ENCODE measurements at places on chromosomes 1 and 21.

GRCh38 chr1:150813028-150813707, 5.1 kb upstream of the CTSK start:
- DNase-seq, result peak; percentile 61

GRCh38 chr1:179968994-179969919, 14.6 kb downstream of the CEP350 start:
- no peak for DNase-seq

DNA sequence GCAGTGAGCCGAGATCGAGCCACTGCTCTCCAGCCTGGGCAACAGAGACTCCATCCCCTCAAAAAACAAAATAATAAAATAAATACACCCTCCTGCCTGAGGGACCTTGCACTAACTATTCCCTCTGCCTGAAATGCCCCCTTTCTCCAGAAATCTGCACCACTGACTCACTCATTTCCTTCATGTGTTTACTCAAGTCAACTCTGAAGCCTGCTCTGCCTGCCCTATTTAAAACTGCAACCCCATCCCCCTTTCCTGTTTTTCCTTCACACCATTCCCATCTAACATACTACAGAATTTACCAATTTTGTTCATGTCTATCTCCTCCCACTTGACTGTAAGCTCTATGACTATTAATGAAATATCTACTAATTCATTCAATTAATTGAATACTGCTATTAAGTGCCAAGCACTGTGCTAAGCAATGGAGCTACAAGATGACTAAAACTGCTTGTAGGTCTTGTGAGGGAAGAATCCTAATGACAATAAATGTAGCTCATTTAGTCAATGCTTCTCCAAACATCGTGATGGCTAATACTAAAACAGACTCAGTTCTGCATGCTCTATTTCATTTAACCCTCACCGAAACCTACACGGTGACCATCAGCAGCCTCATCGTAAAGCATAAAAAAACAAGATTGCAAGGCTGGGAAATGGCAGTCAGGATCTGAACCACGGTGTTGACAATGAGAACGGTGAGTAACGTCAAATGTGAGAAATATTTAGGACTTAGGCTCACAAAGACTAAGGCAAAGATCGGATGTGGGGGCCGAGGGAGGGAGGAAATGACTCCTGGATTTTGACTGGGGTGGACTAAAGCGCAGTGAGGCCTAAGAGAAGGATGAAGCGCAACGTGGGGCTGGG, 749 bp upstream of the TMEM39B start:
- DNase-seq, result no peak

GRCh38 chr1:240092301-240093119, 827 bp downstream of the FMN2 start:
- DNase-seq, result no peak

- no peak for DNase-seq
Observed at GRCh38 chr1:236168716-236169429, 26.5 kb downstream of the GPR137B start.

GRCh38 chr1:179327679-179328078, 34.1 kb downstream of the SOAT1 start:
- no peak for DNase-seq

GRCh38 chr1:53308506-53308905, 19.4 kb downstream of the LRP8 start:
- DNase-seq, result no peak

- no peak for DNase-seq
Observed at GRCh38 chr1:25821112-25821476, 1.3 kb downstream of the MTFR1L start.

- no peak for DNase-seq
Observed at GRCh38 chr1:80825067-80825466, 975.7 kb upstream of the ADGRL2 start.

DNA sequence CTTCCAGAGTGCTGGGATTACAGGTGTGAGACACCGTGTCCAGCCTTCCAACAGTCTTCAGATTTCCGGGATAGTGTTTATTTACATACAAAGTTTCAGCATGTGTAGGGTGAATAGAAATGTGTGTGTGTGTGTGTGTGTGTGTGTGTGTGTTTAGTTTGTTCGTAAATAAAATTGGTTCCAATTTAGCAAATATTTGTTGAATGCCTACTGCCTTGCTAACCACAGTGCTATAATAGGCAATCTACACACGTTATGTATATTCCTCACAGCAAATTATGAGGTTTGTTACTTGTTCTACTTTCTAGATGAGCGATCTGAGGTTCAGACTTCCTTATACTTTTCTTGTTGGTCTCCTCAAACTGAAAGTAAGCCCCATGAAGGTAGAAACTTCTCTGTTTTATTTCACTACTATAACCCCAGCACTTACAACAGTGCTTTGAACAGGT, 32.8 kb upstream of the EPS15 start:
- no peak for DNase-seq

GRCh38 chr1:204991342-204991844, 51.6 kb upstream of the CNTN2 start:
- DNase-seq, result no peak

DNA sequence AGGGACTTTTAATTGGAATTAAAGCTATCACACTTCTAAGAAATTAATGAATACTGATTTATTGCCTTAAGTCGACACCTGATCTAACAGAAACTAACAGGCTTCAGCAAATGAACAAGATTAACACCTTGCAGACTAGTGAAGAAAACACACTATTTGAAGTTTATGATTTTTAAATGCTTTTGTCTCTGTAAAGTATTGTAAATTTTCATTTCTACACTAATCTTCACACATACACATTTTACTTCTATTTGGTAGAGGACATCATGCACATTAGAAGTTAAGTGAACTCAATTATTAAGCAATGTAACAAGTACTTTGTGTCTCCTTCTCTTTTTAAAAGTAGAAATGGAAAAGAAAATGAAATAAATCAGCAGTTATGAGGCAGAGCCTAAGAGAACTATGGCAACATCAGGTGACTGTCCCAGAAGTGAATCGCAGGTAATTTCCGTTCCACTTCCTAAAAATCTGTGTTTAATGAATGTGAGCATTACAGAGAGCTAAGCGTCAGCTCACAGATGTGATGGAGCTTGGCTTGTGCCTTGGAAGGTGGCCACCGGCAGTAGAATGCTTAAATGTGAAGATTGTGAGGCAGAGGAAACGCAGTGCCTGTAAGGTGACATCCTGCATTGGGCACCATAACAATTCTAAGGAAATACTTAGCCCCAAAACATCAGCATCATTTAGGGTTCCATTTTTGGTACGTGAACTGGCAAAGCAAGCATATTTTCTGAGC, 1.2 kb downstream of the PRMT2 start:
- DNase-seq, result no peak

DNA sequence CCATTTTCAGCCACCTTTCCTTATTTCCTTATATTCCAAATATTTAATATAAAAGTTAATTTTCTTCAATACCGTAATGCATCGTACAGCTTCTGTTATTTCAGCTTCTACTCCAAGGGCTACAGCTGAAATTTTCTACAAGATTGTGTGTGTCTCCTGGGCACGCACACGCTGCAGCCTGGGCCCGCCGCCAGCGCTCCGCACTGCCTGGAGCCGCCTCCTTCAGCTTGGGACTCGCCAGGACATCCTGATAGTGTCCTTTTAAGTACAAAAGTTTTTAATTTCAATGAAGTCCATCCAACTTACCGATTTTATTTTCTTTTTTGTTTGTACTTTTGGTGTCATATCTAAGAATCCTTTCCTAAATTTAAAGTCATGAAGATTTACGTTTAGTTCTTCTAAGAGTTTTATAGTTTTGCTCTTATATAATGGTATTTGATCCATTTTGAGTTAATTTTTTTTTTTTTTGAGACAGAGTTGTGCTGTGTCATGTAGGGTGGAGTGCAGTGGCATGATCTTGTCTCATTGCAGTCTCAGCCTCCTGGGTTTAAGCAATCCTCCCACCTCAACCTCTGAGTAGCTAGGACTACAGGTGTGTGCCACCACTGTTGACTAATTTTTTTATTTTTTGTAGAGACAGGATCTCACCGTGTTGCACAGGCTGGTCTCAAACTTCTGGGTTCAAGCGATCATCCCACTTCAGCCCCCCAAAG, 82.8 kb downstream of the AXDND1 start:
- DNase-seq, result no peak

GRCh38 chr1:19909971-19910370, 13.4 kb downstream of the PLA2G2E start:
- DNase-seq, result no peak

- DNase-seq, result no peak
Observed at GRCh38 chr21:43703035-43703880, 15.7 kb upstream of the PDXK start.

- no peak for DNase-seq
Observed at GRCh38 chr1:153877112-153877511, 45.7 kb downstream of the GATAD2B start.

DNA sequence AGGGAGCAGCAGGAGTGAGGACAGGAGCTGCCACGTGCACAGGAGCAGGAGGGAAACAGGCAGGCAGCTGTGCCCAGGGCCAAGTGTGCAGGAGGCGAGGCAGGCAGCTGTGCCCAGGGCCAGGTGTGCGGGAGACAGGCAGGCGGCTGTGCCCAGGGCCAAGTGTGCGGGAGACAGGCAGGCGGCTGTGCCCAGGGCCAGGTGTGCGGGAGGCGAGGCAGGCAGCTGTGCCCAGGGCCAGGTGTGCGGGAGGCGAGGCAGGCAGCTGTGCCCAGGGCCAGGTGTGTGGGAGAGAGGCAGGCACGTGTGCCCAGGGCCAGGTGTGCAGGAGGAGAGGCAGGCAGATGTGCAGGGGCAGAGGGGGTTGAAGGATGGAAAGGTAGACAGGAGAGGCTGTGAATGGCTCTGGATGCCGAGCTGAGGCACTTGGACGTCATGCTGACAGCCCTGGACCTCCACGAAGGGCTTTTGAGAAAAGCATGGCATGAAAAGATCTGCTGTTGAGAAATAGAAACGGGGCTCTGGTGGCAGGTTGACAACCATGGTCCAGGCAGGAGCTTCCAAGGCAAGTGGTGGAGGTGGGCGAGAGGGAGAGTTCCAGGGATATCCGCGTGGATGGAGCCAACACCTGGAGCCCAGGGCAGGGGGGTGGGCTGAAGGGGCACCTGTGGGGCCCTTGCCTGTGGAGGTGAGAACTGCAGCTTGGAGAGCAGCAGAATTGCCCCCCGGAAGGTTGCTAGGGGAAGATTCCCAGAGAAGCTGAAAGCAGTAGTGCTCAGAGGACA, 19.1 kb upstream of the NPHP4 start:
- DNase-seq, result no peak

GRCh38 chr21:36647279-36648093, 51.4 kb upstream of the SIM2 start:
- DNase-seq, result no peak

- DNase-seq, result no peak
Observed at GRCh38 chr21:28986677-28987076, 6.0 kb downstream of the LTN1 start.

DNA sequence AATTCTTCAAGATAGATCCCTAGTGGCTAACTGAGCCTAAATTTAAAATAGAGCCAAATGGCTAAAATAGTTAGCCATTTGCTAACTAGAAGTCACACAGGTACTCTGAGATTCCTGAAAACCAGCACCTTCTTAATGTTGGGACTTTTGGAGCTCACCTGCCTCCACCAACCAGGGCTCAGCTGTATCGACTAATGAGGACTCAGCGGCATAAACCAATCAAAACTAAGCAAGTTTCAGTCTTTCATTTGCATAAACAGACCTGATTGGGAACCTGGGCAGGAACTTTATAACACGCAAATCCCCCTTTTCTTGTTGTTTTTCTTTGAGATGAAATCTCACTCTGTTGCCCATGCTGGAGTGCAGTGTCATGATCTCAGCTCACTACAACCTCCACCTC, 28.5 kb downstream of the TNFRSF9 start:
- DNase-seq, result no peak

GRCh38 chr1:193705554-193705981, 519.2 kb upstream of the B3GALT2 start:
- DNase-seq, result no peak

DNA sequence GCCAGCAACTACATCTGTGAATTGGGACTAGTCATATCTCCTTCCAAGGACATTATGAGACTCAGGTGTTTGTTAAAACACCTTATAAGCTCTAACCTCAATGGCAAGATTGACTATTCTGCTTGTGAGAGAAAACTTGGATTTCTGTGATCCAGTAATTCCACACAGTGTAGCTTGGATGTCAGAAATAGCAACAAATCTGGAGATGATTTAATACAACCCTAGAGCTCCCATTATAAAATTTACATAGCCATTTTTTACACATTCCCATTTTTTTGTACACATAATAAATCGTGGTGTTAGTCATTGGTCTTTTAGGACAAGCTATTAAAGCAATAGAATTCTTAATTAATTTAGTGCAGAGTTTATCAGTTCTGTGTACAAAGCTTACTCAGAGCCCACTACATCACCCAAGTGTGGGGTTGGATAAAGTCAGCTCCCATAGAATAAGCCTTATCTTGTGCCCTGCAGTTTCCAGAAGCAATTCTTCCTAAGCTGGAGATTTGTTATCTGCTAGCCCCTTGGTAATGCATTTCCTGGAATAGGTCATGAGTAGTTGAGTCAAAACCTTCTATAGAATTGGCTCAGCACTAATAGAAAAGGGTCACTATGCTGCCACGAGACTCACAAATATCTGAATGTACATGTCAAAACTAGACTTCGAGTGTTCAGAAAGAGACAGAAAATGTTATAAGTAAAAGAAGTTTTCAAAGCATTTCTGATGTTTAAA, 434.0 kb upstream of the RUNX1 start:
- no peak for DNase-seq

- no peak for DNase-seq
Observed at GRCh38 chr1:231931846-231932454, 305.4 kb downstream of the DISC1 start.

- no peak for DNase-seq
Observed at GRCh38 chr1:210747890-210748289, 386.1 kb downstream of the KCNH1 start.

DNA sequence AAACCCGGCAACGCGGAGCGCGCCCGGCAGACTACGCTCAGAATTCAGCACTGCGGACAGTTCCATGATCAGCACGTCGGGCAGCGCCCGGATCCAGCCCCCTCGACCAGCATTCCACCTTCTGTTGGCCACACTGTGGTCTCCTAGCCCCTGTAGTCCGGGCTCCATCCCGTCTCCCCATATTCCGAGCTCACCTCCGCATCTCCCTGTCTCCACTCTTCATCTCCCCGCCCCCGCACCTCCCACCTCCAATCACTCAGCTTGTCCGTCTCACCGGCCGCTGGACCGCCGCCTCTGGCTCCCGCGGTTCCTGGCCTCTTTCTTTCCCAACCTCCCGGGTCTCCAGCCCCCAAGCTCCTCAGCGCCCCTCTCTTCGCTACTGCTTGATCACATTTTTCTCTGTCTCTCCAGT, 500 bp downstream of the EPHA10 start:
- no peak for DNase-seq

DNA sequence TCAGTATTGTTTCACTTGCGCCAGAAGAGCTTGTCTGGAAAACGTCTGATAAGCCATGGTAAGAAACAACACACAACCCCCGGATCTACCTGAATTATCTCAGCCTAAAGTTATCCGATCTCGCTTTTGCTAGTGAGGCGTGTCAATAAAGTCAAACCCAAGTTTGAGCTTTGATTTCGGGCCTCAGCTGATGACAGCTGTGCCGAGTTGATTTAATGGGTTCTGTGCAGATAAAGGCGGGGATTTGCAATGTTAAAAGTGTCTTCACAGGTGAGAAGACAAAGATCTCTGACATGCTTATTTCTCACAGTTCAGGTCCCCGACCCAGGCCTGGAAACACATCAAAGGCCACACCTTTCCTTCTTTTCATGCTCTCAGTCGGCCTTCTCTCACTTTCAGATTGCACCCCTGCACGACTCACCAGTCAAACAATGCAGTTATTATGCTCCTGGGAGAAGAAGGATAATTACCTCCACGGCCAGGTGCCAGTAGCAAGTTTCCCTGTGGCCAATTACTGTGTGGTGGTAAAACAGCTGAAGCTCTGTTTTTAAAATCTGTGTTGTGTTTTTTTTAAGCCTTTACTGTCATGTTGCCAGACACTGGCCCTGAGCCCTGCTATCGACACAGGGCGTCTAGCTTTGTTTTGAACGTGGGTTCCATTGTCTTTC, 245.3 kb upstream of the RUNX1 start:
- no peak for DNase-seq

All from ovary (tissue), 10 donors.